ENCODE measurements at places on chromosomes 1 and 21.
A peak's percentile ranks its signal among the peaks of the same experiment; 100 is the strongest.

DNA sequence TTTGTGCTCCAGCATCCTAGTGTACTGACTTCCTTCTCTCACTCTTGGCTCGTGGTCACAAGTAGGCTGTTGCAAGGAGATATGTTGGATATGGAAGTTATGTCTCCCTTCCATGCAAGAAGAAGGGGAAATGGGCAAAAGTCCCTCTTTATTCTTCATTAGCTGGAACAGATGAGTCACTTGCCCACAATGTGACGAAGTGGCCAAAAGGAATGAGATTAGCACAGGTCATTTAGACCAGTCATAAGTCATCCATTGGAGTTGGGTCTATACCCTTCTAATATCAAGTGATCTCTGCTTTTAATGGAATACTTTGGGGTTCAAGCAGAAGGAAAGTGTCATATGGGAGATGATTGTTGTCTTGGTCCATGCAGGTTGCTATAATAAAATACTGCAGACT, 91.2 kb upstream of the NGF start:
- no peak for DNase-seq

- DNase-seq = no peak
Observed at GRCh38 chr1:160781914-160782689, 13.9 kb upstream of the LY9 start.

- DNase-seq = no peak
Observed at GRCh38 chr1:240426051-240426450, 185.9 kb downstream of the GREM2 start.

DNA sequence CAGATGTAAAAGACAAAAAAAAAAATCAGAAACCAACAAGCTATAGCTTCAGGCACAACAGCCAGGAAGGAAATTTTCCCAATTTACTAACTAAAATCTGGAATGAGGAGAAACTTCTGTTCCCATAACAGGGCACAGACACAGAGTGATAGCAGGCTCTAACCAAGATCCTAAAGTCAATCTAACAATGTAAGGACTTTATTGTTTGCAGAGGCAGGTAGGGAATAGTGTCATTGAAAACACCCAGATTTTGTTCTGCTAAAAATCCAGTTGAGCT, 166.6 kb upstream of the ATP1B1 start:
- DNase-seq = no peak

DNA sequence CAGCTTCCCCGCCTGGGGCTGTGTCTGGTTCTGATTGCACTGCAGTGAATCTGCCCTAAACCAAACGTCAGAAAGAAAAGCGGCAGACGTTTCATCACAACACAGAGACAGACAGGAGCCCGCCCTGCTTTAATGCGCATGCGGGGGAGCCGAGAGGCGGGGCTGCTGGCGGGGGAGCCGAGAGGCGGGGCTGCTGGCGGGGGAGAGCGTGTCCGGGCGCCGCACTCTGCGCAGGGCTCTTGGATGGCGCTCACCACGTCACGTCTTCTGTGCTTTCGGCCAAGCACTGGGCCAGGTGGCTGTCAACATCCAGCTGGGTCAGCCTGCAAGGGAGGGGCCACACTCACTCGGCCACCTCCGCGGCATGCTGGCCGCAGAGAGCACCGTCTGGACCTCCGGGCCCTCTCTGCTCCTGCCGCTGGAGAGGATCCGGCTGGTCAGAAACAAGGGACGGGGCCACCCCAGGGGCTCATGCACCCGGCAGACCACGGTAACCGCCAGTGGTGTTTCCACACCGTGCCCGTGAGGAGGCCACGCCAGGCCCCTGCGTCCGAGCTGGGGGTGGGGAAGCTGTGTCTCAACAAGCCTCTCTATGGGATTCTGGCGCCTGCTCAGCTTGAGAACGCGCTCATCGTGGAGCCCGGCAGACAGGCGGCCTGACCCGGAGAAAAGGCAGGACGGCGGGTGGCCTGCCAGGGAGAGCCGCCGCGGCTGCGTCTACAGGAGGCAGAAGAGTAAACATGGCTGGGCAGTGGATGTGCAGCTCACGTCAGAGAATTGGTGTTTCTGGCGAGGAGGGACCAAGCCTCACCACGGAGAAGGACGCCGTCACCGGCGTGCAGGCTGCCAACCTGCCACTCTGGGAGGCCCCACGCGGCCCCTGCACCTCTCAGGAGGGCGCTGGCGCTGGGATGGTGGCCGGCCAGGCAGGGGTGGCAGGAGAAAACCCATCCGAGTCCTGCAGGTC, 4.8 kb downstream of the FAAP20 start:
- peak; percentile 94 for DNase-seq

DNA sequence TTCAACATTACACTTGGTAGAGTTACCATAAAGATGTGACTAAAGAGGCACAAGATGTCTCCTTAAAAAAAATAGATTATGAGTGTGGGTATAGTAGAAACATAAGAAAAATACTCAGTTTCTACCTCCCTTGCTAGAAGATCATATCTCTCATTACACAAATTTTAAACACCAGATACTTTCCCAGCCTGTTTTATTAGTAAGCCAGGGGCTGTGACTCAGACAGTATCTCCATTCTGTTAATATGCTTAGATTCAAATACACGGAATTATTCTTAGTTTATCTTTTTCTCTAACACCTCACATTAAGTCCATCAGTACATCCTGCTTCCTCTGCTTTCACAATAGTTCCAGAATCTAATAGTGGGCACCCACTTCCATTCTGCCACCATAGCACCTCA, 561.8 kb upstream of the ADAMTS5 start:
- no peak for DNase-seq

DNA sequence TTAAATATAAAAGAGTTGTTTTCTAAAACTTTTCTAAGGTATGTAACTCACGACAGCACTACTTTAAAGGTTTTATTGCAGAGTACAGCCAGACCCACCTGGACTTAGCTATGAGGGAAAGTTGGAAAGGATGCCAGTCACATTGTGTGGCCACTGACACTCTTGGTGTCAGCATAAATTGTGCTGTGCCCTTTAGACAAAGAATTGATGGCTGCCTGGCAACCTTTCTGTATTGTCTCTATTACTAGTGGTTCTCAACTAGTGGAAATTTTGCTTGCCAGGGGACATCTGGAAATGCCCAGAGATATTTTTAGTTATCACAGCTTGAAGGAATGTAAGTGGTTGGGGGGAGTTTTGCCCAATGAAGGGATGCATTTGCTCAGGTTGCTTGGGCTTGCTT, 117.5 kb upstream of the APP start:
- DNase-seq = no peak

DNA sequence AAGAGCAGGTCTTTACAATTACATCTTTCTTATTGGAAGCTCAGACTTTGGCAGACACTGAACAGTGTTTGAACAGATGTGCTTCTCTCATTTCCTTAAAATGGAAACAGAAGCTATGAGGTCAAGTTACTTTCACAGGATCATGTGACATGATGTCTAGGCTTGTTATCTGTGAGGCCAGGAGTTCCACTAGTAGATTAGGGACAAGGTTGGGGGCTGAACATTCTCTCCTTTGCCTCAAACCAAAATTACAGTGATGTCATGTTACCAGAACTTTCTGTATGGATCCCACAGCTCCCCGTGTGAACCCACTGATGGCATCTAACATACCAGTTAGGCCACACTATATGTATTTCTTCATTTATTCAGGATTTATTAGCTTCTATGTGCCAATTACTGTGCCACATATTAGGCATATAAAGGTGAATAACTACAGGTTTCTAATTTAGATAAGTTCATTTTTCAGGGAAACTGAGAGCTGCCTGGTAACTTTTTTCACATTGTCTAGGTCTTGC, 6.0 kb downstream of the DYNLT5 start:
- no peak for DNase-seq

DNA sequence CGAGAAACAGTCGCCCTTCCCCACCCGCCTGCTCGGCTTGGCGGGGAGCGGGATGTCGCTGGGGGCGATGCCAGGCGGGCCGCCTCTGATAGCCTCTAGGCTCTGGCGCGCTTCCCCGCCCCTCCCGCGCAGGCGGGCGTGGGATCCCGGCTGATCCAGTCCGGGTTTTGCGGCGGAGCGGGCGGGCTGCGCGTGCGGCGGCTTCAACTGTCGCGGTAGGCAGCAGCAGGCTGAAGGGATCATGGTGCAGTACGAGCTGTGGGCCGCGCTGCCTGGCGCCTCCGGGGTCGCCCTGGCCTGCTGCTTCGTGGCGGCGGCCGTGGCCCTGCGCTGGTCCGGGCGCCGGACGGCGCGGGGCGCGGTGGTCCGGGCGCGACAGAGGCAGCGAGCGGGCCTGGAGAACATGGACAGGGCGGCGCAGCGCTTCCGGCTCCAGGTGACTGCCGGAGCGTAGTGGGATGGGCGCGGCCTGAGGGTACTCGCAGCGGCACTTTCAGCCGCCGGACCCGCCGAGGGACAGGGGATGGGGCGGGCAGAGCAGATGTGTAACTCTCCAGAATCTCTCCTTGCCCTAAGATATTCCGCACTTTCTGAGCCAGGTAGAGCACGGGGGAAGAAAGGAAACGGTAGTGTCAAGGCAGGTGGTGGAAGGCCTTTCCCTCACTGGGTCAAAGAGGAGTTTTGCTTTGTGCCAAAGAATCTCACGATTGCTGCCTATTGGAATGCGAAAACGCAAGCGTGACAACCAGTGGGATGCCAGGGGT, at the start of gene FAAH:
TSS of gene FAAH (plus strand) at position 210 of the 764 bp plus-strand sequence. CDS start at position 242, 32 bp downstream.
- DNase-seq = peak; percentile 89

GRCh38 chr1:14745789-14746188, 147.3 kb downstream of the KAZN start:
- DNase-seq = no peak

GRCh38 chr1:53804181-53804580, 33.9 kb downstream of the NDC1 start:
- DNase-seq = no peak

- DNase-seq = no peak
Observed at GRCh38 chr1:39827201-39827600, 38.5 kb upstream of the BMP8B start.

DNA sequence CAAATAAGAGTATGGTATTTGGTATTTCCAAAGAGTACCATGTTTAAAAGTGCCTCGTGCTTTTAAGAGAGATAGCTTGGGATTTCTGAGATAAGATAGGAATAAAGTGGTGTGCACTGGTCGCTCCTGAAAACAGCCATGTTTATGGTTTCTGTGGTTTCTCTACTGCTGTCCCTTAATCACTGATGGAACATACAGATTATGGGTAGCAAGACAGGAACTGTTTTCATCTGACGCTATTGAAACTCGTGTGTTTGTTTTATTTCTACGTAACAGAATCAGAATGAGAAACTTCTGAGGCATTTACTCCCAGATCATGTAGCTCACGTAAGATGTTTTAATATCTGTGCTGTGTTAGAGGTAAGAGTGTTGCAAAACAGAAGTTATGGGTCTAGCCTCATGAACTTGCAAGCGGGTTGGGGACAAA, 126.0 kb downstream of the KIAA0319L start:
- DNase-seq = no peak

- no peak for DNase-seq
Observed at GRCh38 chr1:202244841-202245261, 51.3 kb downstream of the LGR6 start.
